ENCODE measurements at places on chromosomes 7 and 10. TPM values are rescaled to one million over a fixed set of nuclear protein-coding genes. Genes with fewer than 3 reads are reported as not detected.

DNA sequence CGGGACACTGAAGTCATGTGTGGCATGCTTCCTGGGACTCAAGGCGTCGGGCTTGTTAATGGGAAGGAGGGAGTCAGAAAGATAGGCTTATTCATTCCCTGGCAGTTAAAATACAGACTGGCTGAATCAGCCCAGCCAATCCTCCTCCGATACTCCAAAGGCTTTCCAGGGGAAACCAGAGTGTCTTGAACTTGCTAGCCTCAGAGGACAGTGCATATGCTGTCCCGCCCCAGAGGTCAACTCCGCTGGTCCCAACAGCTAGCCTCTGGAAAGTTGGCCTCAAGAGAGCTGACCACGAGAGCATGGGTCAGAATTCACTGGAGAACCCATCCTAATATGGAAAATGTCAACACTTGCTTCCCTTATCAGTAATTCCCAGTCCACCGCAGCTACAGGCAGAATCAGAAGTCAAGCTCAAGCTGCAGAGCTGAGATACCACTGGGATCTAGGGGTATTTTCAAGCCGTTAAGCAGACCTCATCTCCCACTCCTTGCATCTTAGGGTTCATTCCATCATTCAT lies 43.0 kb downstream of the ELMO1 start:
- H3K4me3 ChIP-seq, result no peak overlapping the region
- H3K27ac ChIP-seq, result no peak overlapping the region
- no peaks in the 10 kb centered on the region for H3K27me3 ChIP-seq

GRCh38 chr7:122544463-122544862 lies 154.5 kb downstream of the RNF133 start:
- no peaks in the 10 kb centered on the region for H3K4me1 ChIP-seq
- no peak overlapping the region for H3K27ac ChIP-seq
- no peak for DNase-seq
- no peaks in the 10 kb centered on the region for H3K27me3 ChIP-seq

GRCh38 chr7:140223515-140224221 lies 46.9 kb upstream of the KDM7A start:
- no peaks in the 10 kb centered on the region for H3K36me3 ChIP-seq
- H3K4me1 ChIP-seq, result peaks cover 3% of the 10 kb centered on the region
- no peak overlapping the region for H3K4me3 ChIP-seq
- H3K27ac ChIP-seq, result no peak overlapping the region
- no peak for DNase-seq
- H3K27me3 ChIP-seq, result no peaks in the 10 kb centered on the region

- peak overlapping the region; percentile 33 for H3K27ac ChIP-seq
- H3K36me3 ChIP-seq, result peaks cover 68% of the 10 kb centered on the region
- DNase-seq, result no peak
- H3K4me3 ChIP-seq, result peak overlapping the region; percentile 34
- no peaks in the 10 kb centered on the region for H3K27me3 ChIP-seq
Observed at GRCh38 chr10:73537709-73538108, 41.9 kb upstream of the PPP3CB start.

- DNase-seq, result peak; percentile 89
- H3K36me3 ChIP-seq, result no peaks in the 10 kb centered on the region
- no peaks in the 10 kb centered on the region for H3K27me3 ChIP-seq
- H3K4me1 ChIP-seq, result no peaks in the 10 kb centered on the region
- H3K4me3 ChIP-seq, result no peak overlapping the region
- H3K27ac ChIP-seq, result no peak overlapping the region
Observed at GRCh38 chr7:74429153-74429747, 24.5 kb upstream of the GTF2IRD1 start.

- no peak for DNase-seq
- H3K4me3 ChIP-seq, result no peak overlapping the region
- H3K27ac ChIP-seq, result no peak overlapping the region
- no peaks in the 10 kb centered on the region for H3K4me1 ChIP-seq
Observed at GRCh38 chr10:33638374-33638773, 303.9 kb upstream of the NRP1 start.

GRCh38 chr10:17062493-17062892 lies 67.1 kb downstream of the CUBN start:
- H3K4me3 ChIP-seq, result no peak overlapping the region
- H3K27me3 ChIP-seq, result no peaks in the 10 kb centered on the region
- H3K36me3 ChIP-seq, result no peaks in the 10 kb centered on the region
- DNase-seq, result no peak

- H3K4me1 ChIP-seq, result peaks cover 17% of the 10 kb centered on the region
- H3K27me3 ChIP-seq, result no peaks in the 10 kb centered on the region
- H3K36me3 ChIP-seq, result peaks cover 7% of the 10 kb centered on the region
- no peak for DNase-seq
- peak overlapping the region; percentile 62 for H3K4me3 ChIP-seq
Observed at GRCh38 chr10:125154529-125154928, 5.8 kb downstream of the CTBP2 start.

- no peak for DNase-seq
- H3K27me3 ChIP-seq, result no peaks in the 10 kb centered on the region
- H3K4me3 ChIP-seq, result no peak overlapping the region
- H3K4me1 ChIP-seq, result peaks cover 3% of the 10 kb centered on the region
- peaks cover 31% of the 10 kb centered on the region for H3K36me3 ChIP-seq
- no peak overlapping the region for H3K27ac ChIP-seq
Observed at GRCh38 chr7:149621776-149622175, 124.2 kb upstream of the ZNF746 start.

DNA sequence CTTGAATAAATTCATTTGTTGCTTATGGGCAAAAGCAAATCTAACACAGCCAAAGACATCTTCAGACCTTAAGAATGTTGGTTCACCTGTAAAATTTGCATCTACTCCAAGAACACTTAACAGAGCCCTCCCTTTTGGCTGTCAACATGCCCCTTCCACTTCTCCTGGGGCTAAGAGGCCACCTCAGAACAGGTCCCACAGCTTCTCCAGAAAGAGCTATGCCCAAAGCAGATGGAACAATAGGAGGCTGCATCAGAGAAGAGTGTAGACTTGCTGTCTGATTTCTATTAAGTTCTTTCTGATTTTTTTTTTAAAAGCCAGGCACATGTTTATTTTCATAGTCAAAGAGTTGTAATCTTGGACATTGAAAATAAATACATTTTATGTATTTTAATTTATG lies 26.1 kb upstream of the TRIL start:
- H3K4me3 ChIP-seq, result no peak overlapping the region
- H3K27ac ChIP-seq, result peak overlapping the region; percentile 82
- H3K27me3 ChIP-seq, result no peaks in the 10 kb centered on the region

PRXL2A gene
- total RNA-seq, result 114 TPM

DNA sequence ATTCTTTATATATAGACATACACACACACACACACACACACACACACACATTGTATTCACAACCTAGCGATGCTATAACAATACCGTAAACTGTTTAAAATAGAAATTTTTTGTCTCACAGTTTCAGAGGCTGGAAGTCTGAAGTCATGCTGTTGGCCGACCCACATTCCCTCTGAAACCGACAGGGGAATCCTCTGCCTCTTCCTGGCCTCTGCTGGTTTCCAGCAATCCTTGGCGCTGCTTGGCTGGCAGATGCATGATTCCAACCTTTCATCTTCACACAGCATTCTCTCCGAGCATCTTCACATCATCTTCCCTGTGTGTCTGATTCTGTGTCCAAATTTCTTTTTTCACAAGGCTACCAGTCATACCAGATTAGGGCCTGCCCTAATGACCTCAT lies 94.8 kb downstream of the CCDC71L start:
- H3K27me3 ChIP-seq, result no peaks in the 10 kb centered on the region
- no peak overlapping the region for H3K27ac ChIP-seq
- no peak for DNase-seq
- H3K4me1 ChIP-seq, result peaks cover 6% of the 10 kb centered on the region

DNA sequence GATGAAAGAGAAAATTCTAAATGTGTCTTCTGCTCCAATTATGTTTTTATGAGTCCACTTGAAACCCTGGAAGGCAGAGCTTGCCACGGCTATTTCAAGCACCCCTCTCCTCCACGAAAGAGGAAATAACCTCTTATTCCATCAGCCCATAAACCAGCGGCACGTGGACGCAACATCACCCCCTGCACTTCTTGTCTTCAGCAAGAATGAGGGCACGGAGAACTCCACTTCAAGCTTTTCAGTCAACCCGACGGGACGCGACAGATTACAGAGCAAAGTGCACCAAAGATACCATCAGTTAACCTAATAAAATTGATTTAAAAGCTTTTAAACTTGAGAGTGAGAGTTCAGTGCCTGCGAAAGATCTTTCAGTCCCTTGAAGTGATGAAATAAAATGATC lies 406.3 kb downstream of the GALNT17 start:
- no peak overlapping the region for H3K27ac ChIP-seq
- H3K4me1 ChIP-seq, result no peaks in the 10 kb centered on the region
- H3K36me3 ChIP-seq, result peaks cover 30% of the 10 kb centered on the region
- no peaks in the 10 kb centered on the region for H3K27me3 ChIP-seq

DNA sequence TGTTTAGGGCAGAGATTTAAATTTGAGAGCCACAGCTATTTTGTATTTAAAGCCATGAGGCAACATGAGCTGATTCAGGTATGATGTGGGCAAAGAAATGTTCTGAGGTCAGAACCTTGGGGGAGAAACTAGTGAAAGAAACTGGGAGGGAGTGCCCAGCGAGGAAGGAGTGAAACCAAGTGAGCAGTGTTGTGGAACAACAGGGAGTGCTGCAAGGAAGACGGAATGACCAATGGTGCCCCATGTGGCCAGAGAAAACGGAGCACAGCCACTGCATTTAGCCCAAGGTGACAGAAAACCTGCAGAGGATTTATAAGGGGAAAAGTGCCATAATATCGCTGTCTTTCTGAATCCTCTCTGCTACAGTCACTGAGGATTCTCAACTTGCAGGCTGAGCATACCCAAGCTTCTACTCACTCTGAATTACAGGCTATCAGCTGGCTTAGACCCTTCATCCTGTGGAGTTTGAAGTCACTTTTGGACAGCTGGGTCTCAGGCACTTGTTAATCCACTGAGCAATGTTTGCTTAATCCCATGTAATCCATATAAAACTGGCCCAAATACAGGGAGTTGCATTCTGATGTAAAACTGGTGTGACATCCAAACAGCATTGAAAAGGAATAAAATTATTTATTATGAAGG lies 777.3 kb downstream of the CCSER2 start:
- H3K4me1 ChIP-seq, result no peaks in the 10 kb centered on the region
- DNase-seq, result peak; percentile 80
- H3K4me3 ChIP-seq, result no peak overlapping the region
- no peaks in the 10 kb centered on the region for H3K27me3 ChIP-seq
- no peak overlapping the region for H3K27ac ChIP-seq

TBXAS1 gene
- total RNA-seq, result 7.6 TPM

SLC13A1 gene
- not detected for total RNA-seq

DNA sequence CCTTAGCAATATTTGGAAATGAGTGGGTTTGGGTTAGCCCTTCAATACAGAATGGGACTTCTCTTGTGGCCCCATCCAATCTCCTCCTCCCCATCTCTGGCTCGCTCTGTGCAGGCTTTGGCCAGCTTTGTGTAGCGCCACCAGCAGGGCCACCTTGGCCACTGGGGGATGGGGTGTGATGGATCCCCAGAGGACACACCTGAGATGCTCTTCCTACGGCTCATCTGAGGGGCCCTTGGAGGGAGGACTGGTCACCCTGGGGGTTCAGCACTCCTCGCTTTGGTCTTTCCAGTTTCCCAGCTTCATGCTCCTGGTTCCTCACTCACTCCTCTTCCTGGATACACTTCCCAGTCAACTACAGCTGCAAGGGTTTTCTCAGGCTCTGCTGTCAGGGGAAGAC lies 15.3 kb upstream of the C10orf90 start:
- no peak overlapping the region for H3K4me3 ChIP-seq
- no peak overlapping the region for H3K27ac ChIP-seq
- H3K4me1 ChIP-seq, result peaks cover 8% of the 10 kb centered on the region

DNA sequence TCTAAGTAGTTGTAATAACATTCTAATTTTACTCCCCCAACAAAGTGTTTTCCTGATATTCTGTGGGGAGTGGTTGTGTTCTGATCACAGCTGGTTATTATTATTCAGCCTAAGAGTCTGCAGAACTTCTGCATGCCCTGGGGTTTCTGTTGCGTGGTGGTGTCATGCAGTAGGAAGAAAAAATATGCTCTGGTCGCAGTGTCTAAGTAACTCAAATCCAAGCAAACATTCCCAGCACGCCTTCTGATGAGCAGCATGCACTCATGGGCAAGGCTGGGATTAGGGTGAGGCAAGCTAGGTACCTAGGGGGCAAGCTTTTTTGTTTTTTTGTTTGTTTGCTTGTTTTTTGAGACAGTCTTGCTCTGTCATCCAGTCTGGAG lies 112.8 kb upstream of the KMT2E start:
- H3K27ac ChIP-seq, result peak overlapping the region; percentile 29
- H3K4me1 ChIP-seq, result peaks cover under 1% of the 10 kb centered on the region
- no peak overlapping the region for H3K4me3 ChIP-seq

- H3K36me3 ChIP-seq, result no peaks in the 10 kb centered on the region
- DNase-seq, result no peak
- no peaks in the 10 kb centered on the region for H3K27me3 ChIP-seq
- H3K4me1 ChIP-seq, result no peaks in the 10 kb centered on the region
Observed at GRCh38 chr10:70578371-70578947, 24.1 kb downstream of the PRF1 start.

ANKRD61 gene
- total RNA-seq, result not detected

- no peaks in the 10 kb centered on the region for H3K4me1 ChIP-seq
- H3K27ac ChIP-seq, result no peak overlapping the region
- H3K27me3 ChIP-seq, result no peaks in the 10 kb centered on the region
Observed at GRCh38 chr7:48402721-48403120, 231.5 kb downstream of the ABCA13 start.

GRCh38 chr10:124621637-124622036 lies 122.5 kb downstream of the FAM53B start:
- H3K36me3 ChIP-seq, result no peaks in the 10 kb centered on the region
- H3K27ac ChIP-seq, result peak overlapping the region; percentile 26
- no peak overlapping the region for H3K4me3 ChIP-seq
- peaks cover 6% of the 10 kb centered on the region for H3K4me1 ChIP-seq

DNA sequence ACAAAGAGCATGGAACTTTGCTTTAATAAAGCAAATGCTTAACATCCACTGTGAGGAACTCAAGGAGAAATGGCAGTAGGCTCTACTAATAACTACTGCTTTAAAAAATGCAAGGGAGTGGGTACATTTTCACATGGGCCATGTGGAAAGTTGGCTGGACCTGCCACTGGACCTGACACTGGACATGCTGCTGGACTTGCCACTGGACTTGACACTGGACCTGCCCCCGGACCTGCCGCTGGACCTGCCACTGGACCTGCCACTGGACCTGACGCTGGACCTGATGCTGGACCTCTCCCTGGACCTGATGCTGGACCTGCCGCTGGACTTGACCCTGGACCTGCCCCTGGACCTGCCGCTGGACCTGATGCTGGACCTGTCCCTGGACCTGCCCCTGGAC lies 32.6 kb downstream of the DIP2C start:
- no peak overlapping the region for H3K4me3 ChIP-seq
- peaks cover 12% of the 10 kb centered on the region for H3K4me1 ChIP-seq
- no peaks in the 10 kb centered on the region for H3K36me3 ChIP-seq
- no peaks in the 10 kb centered on the region for H3K27me3 ChIP-seq
- H3K27ac ChIP-seq, result no peak overlapping the region
- DNase-seq, result peak; percentile 20

GRCh38 chr10:84340187-84340586 lies 11.8 kb downstream of the CCSER2 start:
- no peaks in the 10 kb centered on the region for H3K27me3 ChIP-seq
- H3K4me3 ChIP-seq, result no peak overlapping the region
- H3K36me3 ChIP-seq, result no peaks in the 10 kb centered on the region
- H3K27ac ChIP-seq, result no peak overlapping the region

All from endodermal cell (in vitro differentiated cells).